ENCODE measurements at places on chromosomes 7 and 10.
A peak's percentile ranks its signal among the peaks of the same experiment; 100 is the strongest.

GRCh38 chr10:129759214-129760002 is 204.7 kb downstream of the EBF3 start:
- no peak for DNase-seq

- DNase-seq: no peak
These were observed 303.5 kb downstream of the OTUD1 start for GRCh38 chr10:23742368-23742767.

- DNase-seq: no peak
These were observed 39.3 kb downstream of the UBE3C start for GRCh38 chr7:157177983-157178381.

DNA sequence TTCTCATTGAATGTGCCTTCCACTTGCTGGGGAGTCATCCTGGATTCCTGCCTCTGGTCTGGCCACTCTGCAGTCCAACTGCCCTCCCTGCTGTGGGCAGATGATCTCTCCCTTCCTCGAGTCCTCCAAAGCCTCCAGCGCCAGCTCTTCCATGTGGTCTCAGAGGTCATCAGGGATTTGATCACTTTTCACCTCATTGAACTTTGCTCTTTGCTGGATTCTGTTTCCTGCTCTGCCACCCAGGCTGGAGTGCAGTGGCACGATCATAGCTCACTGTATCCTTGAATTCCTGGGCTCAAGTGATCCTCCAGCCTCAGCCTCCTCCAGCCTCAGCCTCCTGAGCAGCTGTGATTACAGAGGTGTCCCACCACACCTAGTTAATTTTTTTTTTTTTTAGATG is 22.1 kb upstream of the TBXAS1 start:
- no peak for DNase-seq

GRCh38 chr10:114869520-114869892 is 47.9 kb downstream of the FHIP2A start:
- DNase-seq: no peak

DNA sequence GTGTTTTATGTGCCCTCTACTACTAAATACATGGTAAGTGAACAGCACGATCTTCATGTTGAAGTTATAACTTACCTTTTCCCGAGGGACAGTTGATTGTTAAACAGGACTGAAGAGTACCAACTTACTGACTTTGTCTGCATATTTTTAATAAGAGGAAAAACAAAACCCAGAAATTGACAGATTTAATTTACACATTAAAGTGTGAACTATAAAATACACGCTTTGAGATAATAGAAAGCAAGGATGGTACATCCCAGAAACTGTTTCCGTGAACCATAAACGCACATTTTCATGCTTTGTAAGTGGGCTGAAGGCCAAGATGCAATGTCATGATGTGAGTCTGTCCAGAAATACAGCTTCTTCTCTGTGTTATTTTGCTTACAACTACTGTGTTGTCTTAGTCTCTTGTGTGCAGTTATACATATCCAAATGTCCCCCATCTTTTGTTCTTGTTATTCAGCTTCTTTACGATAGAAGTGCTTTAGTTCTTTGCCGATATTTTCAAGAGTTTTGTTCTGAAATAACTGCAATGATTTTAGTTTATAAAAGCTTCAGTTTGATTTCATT is 190.1 kb downstream of the MLLT10 start:
- DNase-seq: no peak

DNA sequence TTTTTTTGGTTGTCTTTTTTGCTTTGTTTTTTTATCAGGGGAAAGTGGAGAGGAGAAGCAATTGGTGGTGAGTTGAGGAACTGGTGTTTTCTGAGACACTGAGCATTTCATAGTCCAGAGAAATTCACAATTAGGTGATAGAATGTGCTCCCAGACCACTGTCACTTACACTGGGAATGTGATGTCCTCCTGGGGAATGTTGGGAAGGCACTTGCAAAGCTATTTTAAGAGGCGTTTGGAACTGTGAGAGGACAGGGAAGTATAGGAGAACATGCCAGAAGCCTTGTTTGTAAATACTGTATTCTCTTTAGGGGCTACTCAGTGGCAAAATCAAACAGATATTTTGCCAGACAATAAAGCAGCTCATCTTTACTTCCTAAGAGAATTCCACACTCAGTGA is 16.0 kb downstream of the CHRM2 start:
- DNase-seq: no peak

GRCh38 chr10:5533098-5533731 is 8.5 kb downstream of the CALML3 start:
- no peak for DNase-seq

DNA sequence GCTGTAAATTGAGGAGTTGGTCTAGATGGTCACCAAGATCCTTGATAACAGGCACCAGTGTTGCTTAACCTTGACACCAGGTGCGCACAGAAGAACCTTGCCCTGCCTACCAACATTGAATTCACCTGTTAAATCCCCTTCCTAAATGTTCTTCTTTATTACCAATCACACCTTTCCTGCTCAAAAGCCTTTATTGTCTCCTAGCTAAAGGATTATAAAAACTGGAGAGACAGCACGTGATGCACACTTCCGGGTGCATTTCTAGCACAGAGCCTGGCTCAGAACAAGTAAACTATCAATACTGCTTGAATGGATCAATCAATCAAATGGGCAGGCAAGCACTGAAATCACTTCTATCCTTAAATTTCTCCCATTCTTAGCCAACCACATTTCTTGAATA is 56.3 kb downstream of the SVIL start:
- no peak for DNase-seq

GRCh38 chr7:19519443-19520021 is 189.3 kb downstream of the POLR1F start:
- peak; percentile 48 for DNase-seq

GRCh38 chr7:79520543-79520942 is 67.1 kb upstream of the MAGI2 start:
- no peak for DNase-seq

GRCh38 chr10:100364735-100365391 is 17.8 kb downstream of the SCD start:
- DNase-seq: no peak

GRCh38 chr10:21398563-21399231 is 126.8 kb downstream of the SKIDA1 start:
- no peak for DNase-seq

- DNase-seq: no peak
These were observed 202.7 kb downstream of the FAM107B start for GRCh38 chr10:14571866-14572507.

GRCh38 chr10:87716348-87716670 is 56.6 kb downstream of the PAPSS2 start:
- DNase-seq: no peak

- peak; percentile 39 for DNase-seq
These were observed 1.0 kb downstream of the SYPL1 start for GRCh38 chr7:106110885-106111654.

- no peak for DNase-seq
These were observed 39.9 kb downstream of the CCDC3 start for GRCh38 chr10:12961416-12962205.

- DNase-seq: peak; percentile 18
These were observed 462 bp downstream of the KIAA1549 start for GRCh38 chr7:138980563-138981291.

DNA sequence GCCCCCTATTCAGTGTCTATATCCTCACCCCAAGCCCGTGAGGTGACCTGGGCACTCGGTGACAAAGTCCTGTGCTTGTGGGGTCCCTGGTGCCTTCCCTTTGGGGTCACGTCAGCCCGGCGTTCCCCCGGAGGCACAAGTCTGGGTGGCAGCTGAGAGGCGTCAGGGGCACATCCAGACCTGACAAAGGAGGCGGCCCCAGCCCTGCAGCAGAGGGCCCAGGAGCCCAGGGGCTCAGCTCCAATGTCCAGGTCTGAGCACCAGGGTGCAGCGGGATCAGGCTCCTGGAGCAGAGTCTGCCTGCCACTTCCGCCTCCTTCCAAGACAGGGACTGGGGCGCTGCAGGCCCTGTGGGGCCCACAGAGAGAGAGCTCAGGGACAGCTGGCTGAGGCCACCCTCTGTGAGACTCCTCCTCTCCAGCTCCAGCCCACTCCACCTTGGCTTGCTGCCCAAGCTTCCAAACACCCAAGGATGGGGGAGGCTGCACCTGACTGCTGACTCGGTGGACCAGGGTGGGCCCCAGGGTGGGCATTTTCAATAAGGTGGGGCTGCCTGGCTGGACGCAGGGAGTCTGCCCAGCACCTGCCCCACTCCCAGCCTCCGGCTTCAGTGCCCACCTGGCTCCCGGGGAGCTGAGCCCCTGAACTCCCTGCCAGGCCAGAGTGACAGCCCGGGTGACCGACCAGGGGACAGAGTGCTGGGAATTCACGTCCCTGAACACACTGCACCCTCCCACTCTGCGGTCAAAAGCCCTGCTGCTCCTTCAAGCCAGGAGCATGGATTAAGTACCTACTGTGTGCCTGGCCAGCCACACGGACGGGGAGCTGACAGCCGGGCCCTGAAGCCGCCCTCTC is 1.0 kb upstream of the KNDC1 start:
- DNase-seq: no peak

GRCh38 chr7:139588632-139589031 is 65.1 kb downstream of the CLEC2L start:
- no peak for DNase-seq

- DNase-seq: no peak
These were observed 22.4 kb downstream of the TLL2 start for GRCh38 chr10:96491303-96491702.

DNA sequence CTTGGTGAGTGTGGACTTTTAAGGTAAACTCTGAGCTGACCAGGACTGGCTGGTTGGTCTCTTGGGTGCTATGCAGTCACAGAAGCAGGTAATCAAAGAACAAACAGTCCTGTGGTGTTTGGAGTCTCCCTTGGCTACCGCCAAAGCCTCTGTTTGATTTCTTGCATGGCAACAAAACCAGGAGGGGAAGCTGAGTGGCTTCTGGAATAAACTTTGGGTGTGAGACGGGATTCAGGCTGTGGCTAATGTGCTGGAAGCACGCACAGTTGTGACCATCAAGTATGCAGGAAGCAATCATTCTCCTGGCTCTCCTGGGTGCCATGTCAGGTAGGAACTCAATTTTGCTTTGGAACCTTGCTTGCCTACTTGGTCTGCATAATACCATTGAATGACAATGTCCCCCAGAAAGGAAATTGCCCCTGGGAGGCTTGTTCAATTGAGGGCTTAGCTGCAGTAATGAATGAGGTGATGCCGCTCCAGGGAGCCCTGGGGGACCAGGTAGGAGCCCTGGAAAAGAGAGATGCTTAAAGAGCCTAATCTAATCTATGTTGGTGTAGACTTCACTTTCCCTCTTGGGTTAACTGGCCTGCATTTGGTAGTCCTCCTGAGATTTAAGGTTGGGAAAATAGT is at the start of gene CDHR3:
Gene CDHR3, plus strand, starts transcription at position 227 of the 630 bp plus-strand sequence. Its CDS starts 55 bp downstream, at position 282.
- DNase-seq: peak; percentile 18

- peak; percentile 9 for DNase-seq
These were observed 6.7 kb upstream of the SMNDC1 start for GRCh38 chr10:110311357-110311949.

GRCh38 chr7:139630643-139631519 is 107.4 kb downstream of the CLEC2L start:
- no peak for DNase-seq

GRCh38 chr7:42350801-42351200 is 113.8 kb upstream of the GLI3 start:
- no peak for DNase-seq

DNA sequence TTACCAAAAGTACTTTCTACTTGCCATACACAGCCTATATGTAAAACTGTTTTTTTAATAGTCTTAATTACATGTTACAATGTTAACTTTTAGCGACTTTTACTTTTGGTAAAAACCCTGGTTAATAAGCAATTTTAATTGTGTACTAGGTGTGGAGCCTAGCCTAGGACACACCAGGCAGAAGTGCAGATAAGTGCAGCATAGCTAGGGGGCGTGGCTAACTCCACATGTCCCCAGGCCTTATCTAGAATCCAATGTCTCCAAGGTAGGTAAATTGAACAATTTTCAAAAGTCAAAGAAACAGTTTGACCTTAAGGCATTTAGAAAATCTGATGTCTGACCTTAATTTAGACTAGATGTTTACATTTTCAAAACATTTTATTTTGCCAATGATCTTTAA is 858.7 kb downstream of the CCSER2 start:
- DNase-seq: no peak

- DNase-seq: no peak
These were observed 15.3 kb downstream of the TACR2 start for GRCh38 chr10:69401416-69401815.

DNA sequence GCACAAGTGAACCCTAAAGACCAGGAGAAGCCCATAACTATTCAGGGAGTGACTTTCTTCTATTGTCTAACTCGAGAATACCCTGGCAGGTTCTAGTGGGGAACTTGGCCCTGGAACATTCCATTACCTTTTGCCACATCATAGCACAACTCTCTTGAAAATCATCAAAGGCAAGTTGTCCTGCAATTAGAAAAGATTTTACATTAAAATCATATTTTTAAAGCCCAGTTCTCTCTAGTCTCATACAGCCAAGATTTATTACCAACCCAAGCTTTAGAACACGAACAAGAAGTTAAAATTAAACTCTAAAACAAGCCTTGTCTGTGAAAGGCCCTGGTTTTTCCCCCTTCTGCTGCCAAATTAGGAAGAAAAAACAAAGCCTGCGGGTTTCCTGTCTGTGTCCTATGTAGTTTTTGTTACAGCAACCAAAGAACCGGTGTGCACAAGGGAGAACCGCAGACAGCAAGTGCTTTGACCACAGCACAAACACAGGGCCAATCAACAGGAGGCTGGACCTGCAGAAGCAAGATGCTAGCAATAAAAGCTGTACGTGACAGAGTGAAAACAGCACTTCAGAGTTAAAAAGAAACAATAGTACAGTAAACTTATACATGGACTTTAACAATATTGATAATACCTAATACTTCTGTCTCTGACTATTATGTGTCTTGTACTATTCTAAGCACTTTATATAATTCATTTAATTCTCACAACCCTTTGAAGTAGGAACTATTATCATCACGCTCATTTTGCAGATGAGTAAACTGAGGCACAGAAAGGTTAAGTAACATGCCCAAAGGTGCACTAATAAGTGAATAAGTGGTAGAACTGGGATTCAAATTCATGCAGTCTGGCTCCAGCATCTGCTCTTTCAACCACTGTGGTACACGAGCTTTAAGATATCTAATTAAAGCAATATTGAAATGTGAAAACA is 65.8 kb downstream of the STK17A start:
- DNase-seq: no peak

GRCh38 chr10:60714233-60714632 is 64.0 kb upstream of the CDK1 start:
- DNase-seq: no peak

- DNase-seq: no peak
These were observed 1.3 kb downstream of the HELLS start for GRCh38 chr10:94546901-94547185.

DNA sequence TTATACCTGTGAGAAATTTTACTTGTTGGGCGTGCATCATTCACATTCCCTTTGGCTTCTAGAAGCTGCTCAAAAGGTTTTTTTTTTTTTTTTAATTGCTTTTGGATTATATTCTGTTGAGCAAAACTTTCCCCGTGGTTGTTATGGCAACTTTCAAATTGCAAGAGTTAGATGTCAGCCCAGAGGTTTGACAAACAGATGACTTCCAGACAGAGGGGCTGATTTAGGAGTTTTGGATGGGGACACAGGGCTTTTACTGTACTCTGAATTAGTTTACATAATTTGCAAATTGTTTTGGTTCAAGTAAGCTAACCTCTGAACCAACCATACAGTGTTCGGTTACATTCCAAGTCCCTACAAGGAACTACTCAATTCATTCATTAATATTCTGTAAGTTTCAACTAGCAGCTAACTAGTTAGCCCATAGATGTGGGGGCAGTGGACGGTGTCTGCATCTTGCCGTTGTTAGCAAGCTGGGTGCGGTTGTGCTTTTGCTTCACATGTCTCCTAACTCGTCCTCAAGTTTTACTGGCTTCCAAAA is 66.4 kb upstream of the JAZF1 start:
- DNase-seq: no peak

- no peak for DNase-seq
These were observed 51.7 kb downstream of the GRID1 start for GRCh38 chr10:86314616-86315548.

GRCh38 chr7:47432671-47433563 is 149.0 kb downstream of the TNS3 start:
- no peak for DNase-seq
